ENCODE measurements at places on chromosomes 16 and 17. TPM values are rescaled to one million over a fixed set of nuclear protein-coding genes. Genes with fewer than 3 reads are reported as not detected.

Gene ABCC11
- total RNA-seq, result 0.15 TPM

Gene IRX6
- total RNA-seq, result not detected

Gene CSH2
- total RNA-seq, result not detected

Gene PRDM7
- not detected for total RNA-seq

Gene PPY
- not detected for total RNA-seq

Gene SBK1
- total RNA-seq, result 2.9 TPM

Gene CRYBA1
- not detected for total RNA-seq

DNA sequence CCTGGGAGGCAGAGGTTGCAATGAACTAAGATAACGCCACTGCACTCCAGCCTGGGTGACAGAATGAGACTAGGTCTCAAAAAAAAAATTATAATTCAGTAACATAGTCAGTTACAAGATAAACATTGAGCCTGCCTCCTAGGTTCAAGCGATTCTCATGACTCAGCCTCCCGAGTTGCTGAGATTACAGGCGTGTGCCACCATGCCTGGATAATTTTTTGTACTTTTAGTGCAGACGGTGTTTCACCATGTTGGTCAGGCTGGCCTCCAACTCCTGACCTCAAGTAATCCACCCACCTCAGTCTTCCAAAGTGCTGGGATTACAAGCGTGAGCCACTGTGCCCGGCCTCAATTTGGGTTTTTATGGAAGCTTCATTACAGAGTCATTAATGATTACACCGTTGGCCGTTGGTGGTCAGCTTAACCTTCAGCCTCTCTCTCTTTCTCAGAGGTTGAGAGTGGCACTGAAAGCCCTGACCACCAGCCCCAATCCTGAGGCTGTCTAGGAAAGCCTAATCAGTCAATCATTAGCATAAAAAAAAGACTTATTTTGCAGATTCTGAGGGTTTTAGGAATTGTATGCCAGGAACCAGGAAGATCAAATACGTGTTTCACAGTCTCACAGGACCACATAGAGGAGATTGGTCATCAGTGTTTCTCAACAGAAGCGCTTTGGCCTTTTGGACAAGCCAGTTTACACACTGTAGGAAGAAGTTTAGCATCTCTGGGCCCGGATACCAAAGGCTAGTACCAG lies 1.3 kb upstream of the LRRC37A3 start:
- peak overlapping the region; percentile 81 for H3K4me3 ChIP-seq
- no peaks in the 10 kb centered on the region for H3K27me3 ChIP-seq
- H3K4me1 ChIP-seq, result peaks cover 7% of the 10 kb centered on the region
- DNase-seq, result no peak
- H3K27ac ChIP-seq, result peak overlapping the region; percentile 87
- H3K36me3 ChIP-seq, result no peaks in the 10 kb centered on the region

DNA sequence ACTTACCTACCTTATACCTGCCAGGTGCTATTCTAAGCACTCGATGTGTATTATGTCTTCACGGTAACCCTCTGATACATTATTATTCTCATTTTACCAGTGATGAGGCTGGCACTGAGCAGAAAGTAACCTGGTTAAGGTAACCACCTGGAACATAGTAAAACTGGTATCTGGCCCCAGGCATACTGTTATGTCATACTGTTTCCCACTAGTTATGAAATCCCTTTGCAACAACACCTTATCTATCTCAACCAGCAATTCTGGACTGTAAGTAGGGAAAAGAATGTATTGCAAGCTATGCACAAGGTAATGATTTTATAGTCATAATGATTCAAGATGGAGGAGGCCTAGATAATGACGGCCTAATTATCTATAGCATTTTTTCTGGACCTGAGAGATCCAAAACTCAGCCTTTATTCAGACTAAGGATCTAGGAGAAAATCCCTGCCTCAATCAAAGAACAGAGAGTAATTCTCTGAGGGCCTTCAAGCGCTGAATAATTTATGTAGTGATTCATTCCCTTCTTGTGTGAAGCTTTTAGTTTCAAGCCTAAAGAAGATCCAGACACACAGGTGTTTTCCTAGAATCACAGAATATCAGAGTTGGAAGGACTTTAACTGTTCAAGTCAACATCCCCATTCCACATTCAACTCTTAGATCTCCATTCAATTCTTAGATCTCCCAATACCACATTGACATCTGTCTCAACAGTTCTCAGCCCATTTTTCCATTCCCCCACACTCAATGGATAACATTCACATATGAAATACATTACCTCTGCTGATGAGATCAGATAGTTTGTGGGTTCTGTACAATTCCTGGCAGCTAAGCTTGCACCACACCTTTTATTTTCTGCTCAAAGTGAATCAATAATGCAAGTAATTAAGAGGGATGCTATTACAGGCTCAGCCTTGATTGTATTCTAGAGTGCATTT lies 14.9 kb upstream of the MMD start:
- peaks cover 24% of the 10 kb centered on the region for H3K27me3 ChIP-seq
- H3K4me1 ChIP-seq, result peaks cover 46% of the 10 kb centered on the region
- H3K36me3 ChIP-seq, result no peaks in the 10 kb centered on the region
- DNase-seq, result no peak
- H3K4me3 ChIP-seq, result no peak overlapping the region

- peak; percentile 83 for DNase-seq
- H3K27me3 ChIP-seq, result no peaks in the 10 kb centered on the region
- H3K4me3 ChIP-seq, result peak overlapping the region; percentile 35
- H3K36me3 ChIP-seq, result no peaks in the 10 kb centered on the region
- peaks cover 42% of the 10 kb centered on the region for H3K4me1 ChIP-seq
These were observed 8.2 kb downstream of the RHBDF2 start for GRCh38 chr17:76492989-76493501.

DNA sequence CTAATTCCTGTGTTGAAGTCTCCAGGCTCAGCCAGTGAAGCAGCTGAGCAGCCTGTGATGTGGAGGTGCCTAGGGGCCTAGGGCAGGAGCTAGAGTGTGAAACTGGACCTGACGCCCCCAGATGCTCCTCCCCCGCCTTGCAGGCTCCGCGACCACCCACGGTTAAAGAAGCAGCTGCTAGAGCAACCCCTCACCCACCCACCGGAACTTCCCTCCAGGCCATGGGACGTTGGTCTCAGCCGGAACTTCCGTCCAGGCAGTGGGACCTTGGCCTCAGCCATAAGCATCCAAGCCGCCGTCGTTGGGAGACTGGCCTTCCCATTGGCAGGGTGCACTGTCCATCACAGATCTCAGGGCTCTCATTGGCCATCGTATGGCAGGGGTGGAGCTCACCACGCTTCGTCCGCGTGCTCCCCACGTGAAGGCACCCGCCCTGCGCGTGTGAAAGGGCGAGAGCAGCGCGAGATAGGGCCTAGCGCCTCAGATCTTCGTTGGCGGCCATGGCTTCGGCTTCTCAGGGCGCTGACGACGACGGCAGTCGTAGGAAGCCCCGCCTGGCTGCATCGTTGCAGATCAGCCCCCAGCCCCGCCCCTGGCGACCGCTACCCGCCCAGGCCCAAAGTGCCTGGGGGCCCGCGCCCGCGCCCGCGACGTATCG lies at the start of gene ADAD2:
TSS of gene ADAD2 (plus strand) at position 427 of the 658 bp plus-strand sequence. CDS start at position 501, 74 bp downstream.
- H3K27ac ChIP-seq, result no peak within 1 kb of the TSS
- no peak for DNase-seq
- peaks cover 22% of the 10 kb centered on the region for H3K4me1 ChIP-seq
- H3K4me3 ChIP-seq, result no peak within 1 kb of the TSS
- H3K36me3 ChIP-seq, result peaks cover 3% of the 10 kb centered on the region
- no peaks in the 10 kb centered on the region for H3K27me3 ChIP-seq

- H3K36me3 ChIP-seq, result no peaks in the 10 kb centered on the region
- no peak overlapping the region for H3K4me3 ChIP-seq
- H3K27ac ChIP-seq, result no peak overlapping the region
These were observed 252.1 kb upstream of the N4BP1 start for GRCh38 chr16:48862087-48862532.

- no peak for DNase-seq
- H3K27ac ChIP-seq, result no peak overlapping the region
- no peaks in the 10 kb centered on the region for H3K27me3 ChIP-seq
- no peaks in the 10 kb centered on the region for H3K4me1 ChIP-seq
- no peak overlapping the region for H3K4me3 ChIP-seq
These were observed 23.5 kb downstream of the NFE2L1 start for GRCh38 chr17:48071654-48072053.

GRCh38 chr16:20613481-20614185 lies 37.5 kb upstream of the ACSM2B start:
- no peak for DNase-seq
- H3K4me3 ChIP-seq, result no peak overlapping the region
- H3K4me1 ChIP-seq, result no peaks in the 10 kb centered on the region
- peaks cover 17% of the 10 kb centered on the region for H3K27me3 ChIP-seq

DNA sequence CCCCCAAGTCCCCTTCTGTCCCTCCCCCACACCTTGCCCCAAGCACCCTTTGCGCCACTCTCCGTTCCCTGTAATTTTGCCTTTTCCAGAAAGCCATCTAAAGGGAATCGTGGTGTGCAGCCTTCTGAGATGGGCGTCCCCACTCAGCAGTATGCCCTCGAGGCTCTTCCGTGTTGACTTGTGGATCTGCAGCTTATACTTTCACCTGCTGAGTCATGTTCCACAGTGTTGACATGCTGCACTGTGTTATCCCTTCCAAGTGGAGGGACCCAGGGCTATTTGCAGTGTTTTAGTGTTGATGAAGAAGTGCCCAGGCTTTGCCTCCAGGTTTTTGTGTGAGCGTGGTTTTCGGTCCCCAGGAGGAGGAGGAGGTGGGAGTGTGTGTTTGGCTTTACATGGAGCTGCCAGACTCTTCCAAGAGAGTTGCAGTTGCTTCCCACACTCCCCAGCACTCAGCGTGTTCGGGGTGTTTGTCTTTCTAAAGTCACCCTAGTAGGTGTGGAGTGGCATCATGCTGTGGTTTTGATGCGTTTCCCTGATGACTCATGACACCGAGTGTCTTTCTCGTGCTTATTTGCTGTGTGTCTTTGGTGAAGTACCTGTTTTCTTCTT lies 32.1 kb upstream of the JPT2 start:
- H3K4me3 ChIP-seq, result no peak overlapping the region
- H3K36me3 ChIP-seq, result peaks cover 33% of the 10 kb centered on the region
- peak overlapping the region; percentile 55 for H3K27ac ChIP-seq
- no peaks in the 10 kb centered on the region for H3K27me3 ChIP-seq
- DNase-seq, result peak; percentile 57

DNA sequence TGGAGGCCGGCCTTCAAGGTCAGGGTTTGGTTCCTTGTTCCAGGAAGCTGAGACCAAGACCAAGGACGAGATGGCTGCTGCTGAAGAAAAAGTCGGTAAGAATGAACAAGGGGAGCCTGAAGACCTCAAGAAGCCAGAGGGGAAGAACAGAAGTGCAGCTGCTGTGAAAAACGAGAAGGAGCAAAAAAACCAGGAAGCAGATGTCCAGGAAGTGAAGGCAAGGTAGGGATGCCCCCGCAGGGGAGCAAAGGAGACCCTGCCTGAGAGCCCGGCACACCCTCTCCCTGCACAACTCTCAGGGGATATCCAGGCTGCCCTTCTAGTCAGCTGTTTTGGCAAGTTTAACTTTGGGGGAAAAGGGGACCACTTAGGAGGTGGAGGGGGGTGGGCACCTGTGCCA lies 29.0 kb downstream of the RNF213 start:
- H3K27me3 ChIP-seq, result no peaks in the 10 kb centered on the region
- peaks cover 66% of the 10 kb centered on the region for H3K36me3 ChIP-seq
- peak overlapping the region; percentile 49 for H3K27ac ChIP-seq
- H3K4me3 ChIP-seq, result no peak overlapping the region

- H3K36me3 ChIP-seq, result no peaks in the 10 kb centered on the region
- H3K4me1 ChIP-seq, result no peaks in the 10 kb centered on the region
- no peaks in the 10 kb centered on the region for H3K27me3 ChIP-seq
These were observed 32.2 kb upstream of the HAS3 start for GRCh38 chr16:69073181-69073702.

- peak overlapping the region; percentile 76 for H3K4me3 ChIP-seq
- peaks cover 15% of the 10 kb centered on the region for H3K4me1 ChIP-seq
- H3K36me3 ChIP-seq, result peaks cover 1% of the 10 kb centered on the region
- peak; percentile 35 for DNase-seq
These were observed 1.4 kb downstream of the AXIN2 start for GRCh38 chr17:65559804-65560627.

DNA sequence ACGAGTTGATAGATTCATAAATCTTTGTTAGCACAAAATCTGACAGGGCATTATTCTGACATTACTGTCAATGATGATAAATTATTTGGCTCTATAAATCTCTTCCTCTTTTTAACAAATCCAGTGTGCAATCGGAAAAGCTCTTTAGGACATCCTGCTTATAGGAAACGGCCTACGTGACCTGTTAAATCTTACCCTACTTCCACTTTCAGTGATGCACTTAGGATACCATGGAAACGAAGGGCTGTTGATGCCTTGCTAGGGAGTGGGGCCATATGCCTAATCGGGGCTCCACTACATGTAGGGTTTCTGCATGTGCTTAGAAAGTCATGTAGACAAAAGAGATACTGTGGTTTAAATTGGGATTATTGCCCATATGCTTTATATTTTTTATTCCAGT lies 27.2 kb downstream of the ZNF594 start:
- no peak overlapping the region for H3K27ac ChIP-seq
- peaks cover 10% of the 10 kb centered on the region for H3K27me3 ChIP-seq
- no peaks in the 10 kb centered on the region for H3K36me3 ChIP-seq
- no peak for DNase-seq
- no peak overlapping the region for H3K4me3 ChIP-seq

- DNase-seq, result no peak
- H3K4me1 ChIP-seq, result peaks cover 18% of the 10 kb centered on the region
- H3K4me3 ChIP-seq, result no peak overlapping the region
- peaks cover 37% of the 10 kb centered on the region for H3K36me3 ChIP-seq
These were observed 29.9 kb downstream of the MIS12 start for GRCh38 chr17:5516060-5516792.

DNA sequence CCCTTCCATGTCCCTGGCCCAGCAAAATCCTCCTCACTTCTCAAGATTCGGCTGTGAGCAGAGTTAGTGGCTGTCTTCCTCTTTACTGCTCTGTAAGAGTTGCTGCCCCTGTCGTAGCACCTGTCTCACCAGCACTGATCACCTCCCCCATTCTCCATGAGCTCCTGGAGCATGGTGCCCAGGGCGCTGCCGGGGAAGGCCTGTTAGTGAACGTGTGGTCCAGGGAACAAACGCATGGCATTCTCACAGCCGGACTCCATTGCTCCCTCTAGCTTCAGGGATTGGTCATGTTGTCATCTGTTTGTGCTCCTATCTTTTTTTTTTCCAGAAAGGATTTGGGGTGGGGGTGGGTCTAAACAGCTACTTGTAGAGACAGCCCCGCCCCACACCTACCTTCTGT lies 141.2 kb downstream of the CMIP start:
- no peak overlapping the region for H3K27ac ChIP-seq
- H3K4me3 ChIP-seq, result no peak overlapping the region
- H3K27me3 ChIP-seq, result no peaks in the 10 kb centered on the region
- DNase-seq, result no peak
- H3K4me1 ChIP-seq, result peaks cover 4% of the 10 kb centered on the region

- peaks cover 7% of the 10 kb centered on the region for H3K36me3 ChIP-seq
- H3K27me3 ChIP-seq, result no peaks in the 10 kb centered on the region
- no peak for DNase-seq
- peaks cover 11% of the 10 kb centered on the region for H3K4me1 ChIP-seq
These were observed 8.2 kb downstream of the MYH3 start for GRCh38 chr17:10648956-10649355.

- no peak for DNase-seq
- no peak overlapping the region for H3K4me3 ChIP-seq
- H3K4me1 ChIP-seq, result no peaks in the 10 kb centered on the region
These were observed 7.4 kb upstream of the DHX40 start for GRCh38 chr17:59558039-59558438.

- no peaks in the 10 kb centered on the region for H3K27me3 ChIP-seq
- no peak for DNase-seq
- H3K4me3 ChIP-seq, result no peak overlapping the region
These were observed 18.2 kb upstream of the ABCA10 start for GRCh38 chr17:69246726-69247375.

GRCh38 chr16:21071741-21072140 lies 78.9 kb downstream of the DNAH3 start:
- no peak for DNase-seq
- no peak overlapping the region for H3K4me3 ChIP-seq
- H3K27me3 ChIP-seq, result no peaks in the 10 kb centered on the region
- no peaks in the 10 kb centered on the region for H3K4me1 ChIP-seq
- no peak overlapping the region for H3K27ac ChIP-seq

Data from activated CD4-positive, alpha-beta memory T cell treated with anti-CD3 and anti-CD28 coated beads for 36 hours (primary cell).